ENCODE measurements at places on chromosomes 7 and 10.

DNA sequence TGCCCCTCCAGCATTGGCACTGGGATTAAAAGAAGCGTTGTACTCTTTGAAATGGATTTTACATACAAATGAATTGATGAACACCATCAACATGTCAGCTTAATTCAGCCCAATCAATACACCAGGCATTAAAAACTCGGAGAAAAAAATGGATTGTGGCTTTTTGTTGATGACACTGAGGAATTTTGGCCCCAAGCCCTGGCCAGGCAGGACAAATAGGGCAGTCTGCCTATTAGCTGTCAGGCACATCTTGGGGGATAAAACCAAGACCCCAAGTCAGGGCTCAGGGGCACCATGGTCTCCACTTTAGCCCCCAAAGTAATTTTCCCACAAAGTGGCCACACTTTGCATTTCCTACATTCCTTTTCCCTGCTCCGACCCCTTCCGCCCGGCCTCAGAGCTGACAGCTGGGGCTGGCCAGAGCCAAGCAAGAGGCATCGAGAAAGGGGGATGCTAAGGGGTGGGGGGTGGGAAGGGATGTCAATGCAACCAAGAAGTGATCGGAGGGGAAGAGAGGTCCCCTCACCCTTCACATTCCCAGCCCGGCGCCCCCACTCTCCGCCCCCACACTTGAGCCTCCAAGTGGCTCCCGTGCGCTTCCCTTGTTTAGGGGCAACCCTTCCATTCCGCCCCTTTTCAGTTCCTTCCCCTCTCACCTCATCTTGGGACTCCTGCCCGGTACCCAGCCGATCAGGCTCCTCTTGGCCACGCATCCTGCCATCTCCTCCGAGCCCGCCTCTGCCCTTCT lies 711 bp downstream of the HIP1 start:
- DNase-seq: no peak

- DNase-seq: no peak
Measured at GRCh38 chr7:134705716-134706115, 59.1 kb downstream of the BPGM start.

DNA sequence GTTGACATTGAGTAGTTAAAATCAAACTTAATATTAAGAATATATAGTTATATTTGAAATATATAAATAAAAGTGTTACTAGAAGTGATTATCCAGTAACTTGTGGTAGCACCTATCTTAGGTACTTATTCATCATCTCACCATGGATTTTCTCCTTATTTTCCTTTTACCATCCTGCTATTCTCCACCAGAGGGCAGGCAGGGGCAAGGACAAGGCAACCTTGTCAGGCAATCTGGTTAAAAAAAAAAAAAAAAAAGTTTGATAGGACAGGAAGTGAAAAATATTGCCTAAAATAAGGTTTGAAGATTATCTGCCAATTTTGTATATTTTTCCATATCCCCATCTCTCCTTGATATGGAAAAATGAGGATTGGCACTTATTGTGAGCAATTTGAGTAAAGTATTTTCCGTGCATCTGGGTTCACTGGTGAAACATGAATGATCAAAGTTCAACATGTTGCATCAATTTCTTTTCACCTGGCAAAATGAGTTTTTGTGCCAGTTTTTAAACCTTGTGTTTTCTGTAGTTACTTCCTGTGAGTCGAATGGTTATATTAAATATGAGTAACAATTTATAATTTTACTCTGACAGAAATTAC lies 256.7 kb downstream of the AGMO start:
- peak; percentile 56 for DNase-seq

DNA sequence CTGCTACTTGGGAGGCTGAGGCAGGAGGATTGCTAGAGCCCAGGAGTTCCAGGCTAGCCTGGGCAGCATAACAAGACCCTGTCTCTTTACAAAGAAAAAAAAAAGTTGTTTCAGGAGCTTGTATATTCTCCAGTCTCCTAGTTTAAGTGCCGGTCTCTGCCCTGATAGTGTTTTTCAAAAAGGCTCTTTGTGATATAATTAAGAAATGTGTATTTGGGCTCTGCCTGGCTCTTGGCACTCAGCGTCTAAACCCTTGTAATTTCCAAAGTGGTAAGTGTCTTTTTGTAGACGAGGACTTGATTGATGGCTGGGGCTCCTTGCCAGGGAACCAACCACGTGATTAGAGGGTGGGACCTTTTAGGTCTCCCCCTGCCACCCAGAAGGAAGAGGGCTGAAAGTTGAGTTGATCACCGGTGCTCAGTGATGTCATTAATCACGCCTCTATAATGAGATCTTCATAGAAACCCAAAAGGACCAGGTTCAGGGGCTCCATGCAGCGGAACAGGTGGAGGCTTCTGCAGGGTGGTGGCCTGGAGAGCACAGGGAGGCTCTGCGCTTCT lies 4.4 kb downstream of the EIF3B start:
- DNase-seq: no peak

DNA sequence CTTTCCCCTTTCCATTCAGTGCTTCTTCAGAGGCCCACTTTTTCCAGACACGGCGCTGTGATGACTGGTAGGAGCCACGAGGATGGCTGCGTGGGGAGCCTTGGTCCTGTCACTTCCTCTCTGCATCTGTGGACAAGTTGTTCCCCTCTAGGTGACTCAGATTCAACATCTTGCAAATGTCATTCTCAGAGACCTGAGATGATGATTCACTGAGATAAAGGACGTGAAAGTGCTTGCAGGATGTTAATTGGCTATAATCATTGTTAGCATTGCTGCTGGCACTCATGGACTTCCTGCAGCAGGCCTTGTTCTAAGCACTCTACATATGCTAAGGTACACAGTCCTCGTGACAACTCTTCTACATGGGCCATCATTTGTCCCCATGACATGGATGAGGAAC lies 489.8 kb upstream of the ZMIZ1 start:
- peak; percentile 39 for DNase-seq

GRCh38 chr7:130488392-130489139 lies 3.3 kb upstream of the MEST start:
- DNase-seq: peak; percentile 29

GRCh38 chr10:15868006-15868405 lies 7.7 kb upstream of the MINDY3 start:
- DNase-seq: no peak

DNA sequence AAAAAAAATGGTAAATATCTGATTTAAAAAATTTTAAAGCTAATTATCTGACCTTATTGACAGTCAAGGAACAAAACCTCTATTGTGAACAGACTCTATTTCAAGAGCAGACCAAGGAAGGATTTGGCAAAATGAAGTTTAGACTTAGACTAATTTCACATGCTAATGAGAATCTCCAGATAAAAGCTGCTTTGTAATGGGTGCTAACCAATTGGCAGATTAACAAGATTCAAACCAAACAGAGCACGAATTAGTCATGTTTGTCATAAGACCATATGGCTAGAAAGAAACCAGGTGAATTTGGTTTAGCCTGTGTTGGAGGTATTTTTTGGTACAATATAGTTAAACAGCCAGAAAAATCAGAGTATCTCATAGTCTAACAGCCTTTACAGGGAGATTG lies 429.1 kb upstream of the NFE2L3 start:
- no peak for DNase-seq

DNA sequence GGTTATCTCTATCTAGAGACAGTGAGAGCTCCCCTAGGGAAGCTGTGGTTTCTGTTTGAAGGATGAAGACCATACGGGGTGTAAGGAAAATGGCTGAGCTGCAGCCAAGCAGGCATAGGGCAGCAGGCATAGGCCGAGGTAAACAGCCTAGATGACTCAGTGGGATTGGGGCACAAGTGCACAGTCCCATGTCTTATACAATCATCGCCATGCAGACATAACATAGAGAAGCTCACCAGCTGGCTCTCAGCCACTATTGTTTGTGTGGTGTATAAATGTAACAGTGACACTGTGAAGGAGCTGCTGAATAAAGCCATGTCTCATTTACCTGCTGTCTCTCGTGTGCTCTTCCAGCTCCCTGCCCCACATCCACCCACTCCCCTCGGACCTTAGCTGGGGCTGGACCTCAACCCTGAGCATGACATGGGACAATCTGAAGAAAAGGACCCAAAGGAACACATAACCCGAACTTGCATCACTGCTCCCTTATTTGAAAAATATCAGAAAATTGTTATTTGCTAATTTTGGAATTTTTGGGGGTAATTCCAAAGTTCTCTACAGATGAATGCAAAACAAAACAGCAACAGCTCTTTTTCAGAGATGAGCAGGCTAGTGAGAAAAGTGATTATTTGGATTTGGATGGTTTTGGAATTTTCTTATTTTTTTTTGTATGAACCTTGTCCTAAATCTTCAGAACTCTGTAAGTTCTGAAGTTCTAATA lies 582.7 kb downstream of the REEP3 start:
- DNase-seq: no peak

- DNase-seq: no peak
Measured at GRCh38 chr7:137243741-137244140, 99.8 kb downstream of the PTN start.

GRCh38 chr10:14560791-14561765 lies 213.6 kb downstream of the FAM107B start:
- DNase-seq: no peak

DNA sequence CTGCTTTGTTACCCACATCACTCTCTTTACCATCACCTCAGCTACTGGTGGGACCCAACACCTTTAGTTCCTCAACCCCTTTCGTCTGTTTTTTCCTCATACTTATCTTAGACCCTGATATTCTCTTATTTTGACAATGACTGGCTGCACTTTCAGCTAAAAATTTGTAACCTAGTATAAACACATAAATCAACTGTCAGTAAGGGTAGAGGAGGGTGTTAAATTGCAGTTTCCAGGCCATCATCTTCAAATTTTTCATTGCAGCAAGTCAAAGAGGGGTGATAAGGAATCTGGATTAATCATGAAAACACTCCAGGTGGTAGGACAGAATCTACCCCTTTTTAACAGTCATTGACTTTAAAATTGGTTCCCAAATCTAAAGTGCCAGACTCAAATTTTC lies 27.9 kb downstream of the SEMA3D start:
- DNase-seq: no peak

DNA sequence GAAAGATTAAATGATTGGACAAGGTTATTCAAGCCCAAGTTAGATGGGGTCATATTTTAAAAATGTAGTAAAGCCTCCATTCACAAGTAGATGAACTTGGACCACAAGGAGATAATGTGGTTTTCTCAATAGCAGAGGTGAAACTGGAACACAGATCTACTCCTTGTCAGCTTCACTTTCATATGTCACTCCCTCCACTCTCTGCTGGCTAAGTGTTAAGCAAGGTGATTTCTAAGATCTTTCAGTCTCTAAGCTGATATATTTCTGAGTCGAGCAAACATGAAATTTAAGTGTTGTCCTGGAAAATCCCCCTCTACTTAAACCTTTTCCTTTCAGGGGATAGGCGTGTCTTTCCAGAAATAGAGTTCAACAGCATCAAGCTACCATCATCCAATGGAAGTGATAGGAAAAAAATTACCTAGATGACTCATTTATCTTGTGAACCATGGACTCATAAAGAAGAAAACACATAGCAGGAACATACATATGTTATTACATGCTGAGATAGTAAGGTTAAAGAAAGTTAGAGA lies 275.0 kb downstream of the PTEN start:
- DNase-seq: no peak

DNA sequence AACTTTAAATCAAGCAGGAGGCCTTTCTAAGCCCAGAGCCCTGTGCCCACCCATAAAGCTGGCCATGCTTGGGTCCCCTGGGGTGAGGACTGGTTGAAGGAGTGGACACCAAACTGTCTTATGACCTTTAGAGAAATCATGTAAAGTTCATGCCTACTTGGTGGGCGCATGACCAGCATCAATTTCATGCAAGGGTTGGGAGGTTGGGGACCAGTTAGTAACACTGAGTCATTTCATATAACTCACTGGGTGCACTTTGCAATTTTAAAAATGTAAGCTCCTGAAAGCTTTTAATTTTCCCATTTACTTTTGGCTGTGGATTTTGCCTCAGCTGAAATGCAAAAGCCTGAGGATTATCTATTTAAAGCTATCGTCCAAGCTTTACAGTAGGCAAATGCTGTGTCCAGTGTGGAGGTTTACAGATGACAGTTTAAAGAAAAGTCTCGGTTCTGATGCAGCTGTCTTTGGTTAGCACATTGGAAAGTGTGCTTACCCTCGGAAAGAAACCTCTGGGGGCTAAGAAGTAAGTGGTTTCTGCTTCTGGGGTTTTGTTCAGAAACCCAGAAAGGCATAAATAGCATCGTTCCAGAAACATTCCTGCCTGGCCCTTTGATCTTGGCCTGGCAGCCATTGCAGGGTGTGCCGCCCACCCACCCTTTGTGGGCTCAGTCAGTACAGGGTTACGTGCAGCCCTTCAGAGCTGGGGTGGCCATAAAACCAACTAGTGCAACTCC lies 48.8 kb upstream of the CHST15 start:
- DNase-seq: no peak

DNA sequence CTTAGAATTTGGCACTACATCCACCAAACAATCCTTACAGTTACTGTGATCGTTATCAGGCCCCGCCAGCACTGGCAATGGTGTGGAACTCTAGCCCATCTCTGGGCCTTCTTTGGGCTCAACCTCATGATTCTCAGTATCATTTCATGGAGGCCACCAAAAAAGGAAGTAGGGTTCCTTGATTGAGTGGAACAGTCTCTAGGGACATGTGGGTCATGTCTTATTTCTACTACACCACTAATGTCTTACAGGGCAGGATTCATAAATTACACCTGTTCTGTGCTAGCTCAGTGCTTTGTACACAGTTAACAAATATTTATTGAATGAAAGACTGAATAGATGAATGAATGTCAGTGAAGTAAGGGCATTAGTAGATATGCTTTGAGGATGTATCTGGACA lies 53.9 kb downstream of the AP3M1 start:
- no peak for DNase-seq

GRCh38 chr7:24721481-24722001 lies 35.7 kb downstream of the GSDME start:
- no peak for DNase-seq

- peak; percentile 59 for DNase-seq
Measured at GRCh38 chr7:117323851-117324711, 1.2 kb upstream of the WNT2 start.

GRCh38 chr10:75293446-75293820 lies 57.7 kb upstream of the COMTD1 start:
- no peak for DNase-seq

DNA sequence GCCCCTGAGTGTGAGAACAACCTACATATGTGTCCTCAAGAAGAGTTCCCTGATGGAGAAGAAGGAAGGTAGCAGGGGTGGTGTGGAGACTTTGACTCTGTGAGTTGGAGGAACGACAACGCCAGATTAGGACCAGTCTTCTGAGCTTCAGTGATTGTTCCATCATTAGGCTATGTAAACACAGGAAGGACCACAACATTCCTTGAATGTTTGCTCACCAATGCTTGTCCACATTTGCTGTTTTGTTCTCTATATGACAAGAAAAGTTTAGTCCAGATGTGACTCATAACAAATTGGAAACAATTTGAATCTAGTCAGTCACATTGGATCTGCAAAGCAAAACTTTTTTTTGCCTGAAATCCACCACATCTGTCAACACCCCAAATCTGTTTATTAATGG lies 62.7 kb downstream of the ENTPD1 start:
- DNase-seq: peak; percentile 31

DNA sequence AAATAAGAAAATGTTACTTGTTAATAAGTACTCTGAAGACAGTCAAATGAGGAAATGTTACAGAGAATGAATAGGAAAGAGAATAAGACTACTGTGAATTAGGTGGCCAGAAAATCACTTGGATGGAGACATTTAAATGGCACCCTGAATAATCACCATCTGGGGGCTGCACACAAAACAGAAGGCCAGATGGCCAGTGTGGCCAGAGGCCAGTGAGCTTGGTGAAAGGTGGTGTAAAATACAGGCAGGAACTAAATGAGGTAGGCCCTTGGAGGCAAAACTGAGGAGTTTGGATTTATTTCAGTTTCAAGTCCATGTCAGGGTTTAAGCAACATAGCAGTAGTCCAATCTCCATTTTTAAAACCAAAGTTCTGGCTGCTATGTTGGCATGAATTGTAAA lies 126.7 kb downstream of the TSPAN12 start:
- no peak for DNase-seq

GRCh38 chr7:18874880-18875279 lies 242.6 kb downstream of the TWIST1 start:
- no peak for DNase-seq
